ENCODE measurements at places on chromosomes 16 and 17.

- DNase-seq, result no peak
These were observed 131.4 kb downstream of the HS3ST2 start for GRCh38 chr16:22945361-22945760.

DNA sequence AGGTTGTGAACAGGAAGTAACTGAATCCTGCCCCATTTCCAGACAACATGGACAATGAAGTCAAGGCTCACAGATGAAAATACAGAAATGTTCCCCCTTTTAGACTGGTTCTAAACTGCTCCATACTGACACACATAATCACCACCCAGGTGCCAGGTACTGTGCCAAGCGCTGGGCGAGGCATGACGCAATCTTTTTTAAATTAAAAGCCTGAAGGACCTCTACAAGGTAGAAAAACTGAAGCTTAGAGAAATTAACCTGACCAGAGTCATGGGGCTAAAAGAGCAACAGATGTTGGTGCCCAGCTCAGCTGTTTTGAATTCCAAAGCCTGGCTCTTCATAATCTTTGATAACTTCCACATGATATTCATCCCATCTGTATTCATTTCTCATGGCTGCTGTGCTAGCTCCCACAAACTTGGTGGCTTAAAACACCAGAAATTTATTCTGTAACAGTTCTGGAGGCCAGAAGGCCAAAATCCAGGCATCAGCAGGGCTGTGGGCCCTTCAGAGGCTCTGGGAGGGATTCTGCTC, 4.9 kb upstream of the RAB11FIP4 start:
- DNase-seq, result no peak

GRCh38 chr17:34998205-34998604, 17.9 kb downstream of the LIG3 start:
- peak; percentile 64 for DNase-seq

GRCh38 chr17:31858642-31859486, at the start of gene COPRS:
TSS of gene COPRS (minus strand) at chr17:31859244. CDS start at chr17:31859199, 45 bp downstream.
- DNase-seq, result peak; percentile 63

GRCh38 chr17:416293-417206, 63.9 kb upstream of the RPH3AL start:
- DNase-seq, result no peak

DNA sequence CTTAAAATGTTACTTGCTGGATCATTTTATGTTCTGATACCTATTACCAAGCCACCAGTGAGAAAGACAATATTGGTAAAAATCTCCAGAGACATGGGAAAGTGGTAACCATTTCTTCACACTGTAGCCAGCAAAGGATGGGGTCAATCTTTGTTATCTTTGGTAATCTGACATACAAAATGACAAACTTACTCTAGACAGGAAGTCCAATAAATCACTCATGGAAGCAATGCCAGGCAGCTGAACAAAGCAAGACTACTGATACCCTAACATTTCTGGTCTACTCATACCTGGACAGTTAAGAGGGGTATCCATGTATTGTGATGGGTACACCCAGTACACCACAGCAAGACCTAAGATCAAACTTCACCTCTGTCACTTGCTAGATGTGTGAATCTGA, 19.0 kb downstream of the GRB2 start:
- no peak for DNase-seq

DNA sequence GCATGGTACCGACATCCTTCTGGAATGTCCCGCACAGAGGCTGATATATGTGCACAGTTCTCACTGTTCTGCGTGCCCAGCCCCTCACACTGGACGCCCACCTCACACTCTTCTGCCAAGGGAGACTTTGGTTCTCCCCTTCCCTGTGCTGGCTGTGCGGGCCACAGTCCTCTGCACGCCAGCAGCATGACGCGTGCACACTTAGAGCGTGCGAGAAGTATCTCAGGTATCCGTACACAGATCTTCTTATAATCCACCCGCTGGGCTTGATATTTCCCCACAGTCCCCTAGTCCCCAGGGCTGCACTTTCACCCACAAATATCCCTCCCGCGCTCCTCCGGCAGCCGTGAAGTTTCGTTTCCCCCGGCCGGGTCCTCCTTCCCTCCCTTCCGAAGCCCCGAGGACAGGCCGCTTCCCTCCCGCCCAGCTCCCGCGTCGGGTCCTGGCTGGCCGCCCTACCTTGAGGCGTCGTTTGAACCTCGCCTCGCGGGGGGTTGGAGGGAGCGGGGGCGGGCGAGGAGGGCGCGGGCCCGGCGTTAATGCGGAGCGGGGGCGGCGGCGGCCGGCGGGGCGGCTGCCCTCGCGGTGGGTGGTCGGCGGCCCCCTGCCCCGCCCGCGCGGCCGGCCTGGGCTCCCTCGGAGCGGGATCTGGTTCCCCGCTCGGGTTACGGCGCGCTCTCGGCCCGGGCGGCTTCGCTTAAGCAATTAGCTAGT, 5.0 kb upstream of the FOXF1 start:
- no peak for DNase-seq

DNA sequence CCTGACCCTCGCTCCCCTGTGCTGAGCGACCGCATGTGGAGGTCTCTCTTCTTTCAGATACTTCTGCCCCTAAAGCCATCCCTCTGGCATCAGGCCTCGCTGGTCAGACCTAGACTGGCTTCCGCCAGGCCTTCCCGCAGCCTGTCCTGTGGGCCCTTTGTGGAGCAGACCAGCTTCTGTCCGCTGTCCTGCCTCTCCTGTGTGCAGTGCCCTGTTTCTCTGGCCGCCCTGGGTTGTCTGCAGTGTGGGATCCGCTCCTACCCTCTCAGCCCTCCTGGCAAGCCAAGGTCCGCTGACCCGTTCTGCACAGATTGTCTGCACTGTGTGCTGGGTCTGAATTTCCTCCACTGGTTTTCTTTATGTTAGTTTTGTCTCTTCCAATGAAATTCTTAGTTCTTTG, 21.5 kb upstream of the MC1R start:
- DNase-seq, result no peak

DNA sequence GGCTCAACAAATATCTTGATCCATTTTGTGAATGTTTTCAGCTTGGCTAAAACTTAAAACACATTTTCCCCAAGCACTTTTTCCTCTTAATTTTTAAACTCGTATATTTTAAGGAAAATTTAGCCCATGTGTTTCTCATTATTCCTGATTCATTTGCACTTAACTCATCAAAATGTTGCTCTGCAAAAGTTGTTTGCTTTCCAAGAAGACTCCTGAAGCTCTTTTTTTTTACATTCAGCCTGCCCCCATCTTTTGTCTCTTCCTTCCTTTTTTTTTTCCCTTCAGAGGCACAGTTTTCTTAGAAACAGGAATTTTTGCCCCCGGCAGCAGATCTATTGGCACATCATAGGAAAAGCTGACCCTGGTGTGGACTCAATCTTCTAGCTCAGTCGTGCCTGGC, 155.0 kb upstream of the SALL1 start:
- no peak for DNase-seq

- no peak for DNase-seq
These were observed 42.7 kb downstream of the NT5M start for GRCh38 chr17:17345686-17346427.

DNA sequence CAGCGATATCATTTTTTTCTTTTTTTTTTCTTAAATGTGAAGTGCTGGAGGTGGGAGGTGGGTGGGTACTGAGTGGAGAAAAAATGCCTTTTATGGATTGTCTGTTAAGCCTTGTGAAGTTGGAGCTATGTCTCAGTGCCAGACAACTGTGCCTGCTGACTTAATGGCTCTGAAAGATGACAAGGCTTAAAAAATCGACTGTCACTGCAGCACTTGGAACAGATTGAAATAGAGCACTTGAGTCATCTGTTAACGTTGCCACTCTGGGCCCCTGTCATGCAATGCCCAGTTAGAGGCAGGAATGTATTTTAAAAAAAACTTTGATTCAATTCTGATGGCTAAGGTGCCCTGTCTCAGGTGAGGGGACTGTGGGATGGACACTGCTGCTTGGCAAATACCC, 108.2 kb upstream of the HS3ST2 start:
- no peak for DNase-seq

- no peak for DNase-seq
These were observed 111.0 kb downstream of the N4BP1 start for GRCh38 chr16:48498769-48499631.

DNA sequence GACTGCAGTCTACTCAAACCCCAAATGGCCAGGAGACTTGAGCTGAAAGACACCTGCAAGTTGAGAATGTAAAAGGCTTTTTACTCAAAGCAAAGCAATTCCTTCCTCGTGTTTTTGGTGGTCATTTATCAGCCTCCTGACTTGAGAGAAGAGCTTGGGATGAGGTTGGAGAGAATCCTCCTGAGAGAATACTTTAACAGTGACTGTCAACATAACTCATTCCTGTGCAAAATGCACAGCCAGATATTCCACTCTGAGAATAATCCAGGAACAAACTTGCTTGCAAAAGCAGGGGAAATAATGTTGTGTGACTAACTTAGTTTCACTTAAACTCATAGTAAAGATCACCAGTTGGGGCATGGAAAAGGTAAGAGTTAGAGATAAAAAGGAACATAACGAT, 53.4 kb downstream of the SNTB2 start:
- DNase-seq, result no peak

DNA sequence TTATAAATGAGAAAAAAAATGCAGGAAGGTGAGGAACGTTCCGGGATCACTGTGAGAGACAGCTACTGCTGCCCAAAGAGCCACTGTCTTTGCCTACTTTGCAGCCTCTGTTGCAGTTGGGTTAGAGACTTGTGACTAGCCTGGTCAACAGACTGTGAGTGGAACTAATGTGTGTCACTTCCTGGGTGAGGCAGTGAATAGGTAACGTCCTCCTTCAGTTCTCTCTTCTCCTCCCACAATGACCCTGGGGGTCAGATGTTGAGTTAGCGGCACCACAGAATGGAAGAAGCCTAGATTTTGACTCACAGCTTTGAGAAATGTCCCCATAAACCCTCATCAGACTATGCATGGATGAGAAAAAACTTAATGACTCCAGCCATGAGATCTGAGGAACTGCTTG, 5.2 kb downstream of the C16orf46 start:
- DNase-seq, result no peak

- DNase-seq, result no peak
These were observed 789 bp upstream of the TERF2 start for GRCh38 chr16:69386596-69386995.

DNA sequence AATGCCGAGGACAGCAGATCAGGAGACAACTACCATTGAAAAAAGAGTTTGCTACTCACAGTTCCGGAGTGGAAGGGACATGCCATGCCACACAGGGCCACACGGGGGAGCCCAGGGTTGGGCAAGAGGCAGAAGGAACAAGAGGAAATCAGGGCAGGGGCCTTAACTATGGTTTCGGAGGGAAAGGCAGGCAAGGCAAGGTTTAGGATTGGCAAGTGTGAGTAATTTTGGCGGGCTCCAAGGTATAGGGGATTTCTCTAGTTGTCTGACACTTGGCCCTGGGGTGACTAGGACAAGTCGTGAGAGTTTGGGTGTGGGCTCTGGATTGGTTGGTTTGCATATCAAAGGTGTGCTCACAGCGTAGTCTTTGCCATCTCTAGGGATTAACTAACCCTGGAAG, 27.0 kb upstream of the NTN1 start:
- DNase-seq, result peak; percentile 56

DNA sequence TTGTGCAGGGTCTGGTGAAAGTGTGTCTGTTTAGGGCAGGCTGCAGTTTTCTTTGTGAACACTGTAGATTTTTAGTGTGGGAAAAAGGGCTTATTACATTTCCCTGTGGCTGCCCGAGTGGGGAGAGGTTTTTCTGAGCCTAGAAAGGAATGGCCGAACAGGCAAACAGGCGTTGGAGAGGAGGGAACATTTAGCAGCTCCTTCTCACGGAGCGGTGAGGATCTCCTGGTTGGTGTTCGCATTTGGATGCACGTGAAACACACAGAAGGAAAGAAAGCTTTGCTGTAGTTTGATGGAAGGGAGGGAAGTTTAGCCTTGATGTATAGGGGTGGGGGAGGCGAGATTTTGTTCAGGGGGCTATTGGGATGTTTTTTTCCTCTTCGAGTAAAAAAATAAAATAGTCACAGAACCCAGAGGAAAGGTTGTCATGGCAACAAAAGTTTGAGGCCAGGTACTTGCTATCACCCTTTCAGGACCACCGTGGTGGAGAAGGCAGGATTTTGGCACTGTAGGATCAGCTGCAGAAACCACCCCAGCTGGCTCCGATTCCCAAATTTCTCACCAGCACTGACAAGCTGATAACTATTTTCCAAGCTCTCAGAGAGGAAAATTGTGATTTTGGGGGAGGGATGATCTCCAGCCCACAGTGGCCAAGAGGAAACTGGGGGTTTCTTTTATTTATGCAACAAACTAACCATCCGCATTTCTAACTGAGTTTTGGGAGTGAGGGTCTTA, 3.5 kb downstream of the GSG1L start:
- DNase-seq, result no peak

GRCh38 chr17:29659155-29659554, 36.4 kb upstream of the CORO6 start:
- DNase-seq, result no peak

DNA sequence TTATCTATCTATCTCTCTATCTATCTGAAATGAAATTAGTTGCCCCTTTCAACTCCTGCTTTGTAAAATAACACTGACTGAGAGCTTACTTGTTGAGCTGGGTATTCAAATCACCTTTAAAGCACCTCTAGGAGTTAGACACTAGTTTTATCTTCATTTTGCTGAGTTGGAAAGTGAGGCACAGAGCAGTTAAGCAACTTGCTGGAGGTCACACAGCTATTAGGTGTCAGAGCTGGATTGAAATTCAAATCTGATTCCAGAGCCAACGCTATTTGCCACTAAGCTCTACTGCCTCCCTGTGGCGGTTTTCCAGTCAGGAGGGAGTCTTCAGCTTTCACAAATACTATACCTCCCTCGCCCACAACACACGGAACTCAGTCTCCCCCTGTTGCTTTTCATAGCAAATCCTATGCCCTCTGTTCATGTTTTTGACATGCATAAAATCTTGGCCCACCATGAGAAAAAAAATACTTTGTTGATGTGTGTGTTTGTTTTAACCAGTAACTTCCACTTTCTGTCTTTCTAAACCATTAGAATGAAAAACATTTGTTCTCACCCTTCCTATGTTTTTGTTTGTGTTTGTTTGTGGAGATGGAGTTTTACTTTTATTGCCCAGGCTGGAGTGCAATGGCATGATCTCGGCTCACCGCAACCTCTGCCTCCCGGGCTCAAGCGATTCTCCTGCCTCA, 74.8 kb upstream of the SMURF2 start:
- DNase-seq, result no peak

DNA sequence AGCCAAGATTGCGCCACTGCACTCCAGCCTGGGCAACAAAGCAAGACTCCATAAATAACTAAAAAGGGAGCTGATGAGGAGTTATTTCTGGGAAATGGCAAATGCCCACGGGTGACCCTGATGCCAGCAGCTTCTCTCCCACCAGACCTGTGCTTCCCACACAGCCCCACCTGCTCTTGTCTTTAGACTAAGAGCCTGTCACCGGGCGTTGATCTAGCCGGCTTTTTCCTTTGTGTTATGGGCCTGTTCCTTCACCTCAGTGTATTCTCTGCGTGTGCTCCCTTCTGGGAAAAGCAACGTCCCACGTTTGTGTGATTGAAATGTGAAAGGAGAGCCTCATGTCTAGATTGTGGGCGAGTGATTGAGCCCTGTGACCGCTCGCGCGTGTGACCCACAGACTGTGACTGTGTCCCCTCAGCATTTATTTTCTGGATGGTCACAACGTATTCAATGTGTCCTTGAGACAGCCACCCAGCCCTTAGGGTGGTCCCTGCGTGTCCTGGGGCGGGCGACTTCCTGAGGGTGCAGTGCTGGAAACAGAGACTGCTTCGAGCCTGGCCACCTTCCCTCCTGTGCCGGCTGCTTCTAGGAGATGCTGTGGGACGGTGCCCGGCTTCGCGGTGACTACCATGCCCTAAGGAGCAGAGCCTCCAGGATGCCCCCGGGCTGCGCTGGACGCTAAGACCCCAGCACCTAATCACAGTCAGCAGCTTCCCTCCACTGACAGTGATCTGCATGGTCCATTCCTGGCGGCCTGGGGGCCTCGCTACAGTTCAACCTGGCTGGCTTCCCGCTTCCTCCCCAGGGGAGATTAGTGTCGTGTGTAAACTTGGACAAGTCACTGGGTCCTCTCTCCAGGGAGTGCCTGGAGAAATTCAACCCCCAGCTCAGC, 7.8 kb upstream of the RNPS1 start:
- no peak for DNase-seq

Data from stimulated activated CD4-positive, alpha-beta T cell treated with anti-CD3 and anti-CD28 coated beads, Interleukin-1b, Interleukin-23, amount 100 ng/mL, for 24 hours (primary cell).